ENCODE measurements at places on chromosomes 5 and 9.

DNA sequence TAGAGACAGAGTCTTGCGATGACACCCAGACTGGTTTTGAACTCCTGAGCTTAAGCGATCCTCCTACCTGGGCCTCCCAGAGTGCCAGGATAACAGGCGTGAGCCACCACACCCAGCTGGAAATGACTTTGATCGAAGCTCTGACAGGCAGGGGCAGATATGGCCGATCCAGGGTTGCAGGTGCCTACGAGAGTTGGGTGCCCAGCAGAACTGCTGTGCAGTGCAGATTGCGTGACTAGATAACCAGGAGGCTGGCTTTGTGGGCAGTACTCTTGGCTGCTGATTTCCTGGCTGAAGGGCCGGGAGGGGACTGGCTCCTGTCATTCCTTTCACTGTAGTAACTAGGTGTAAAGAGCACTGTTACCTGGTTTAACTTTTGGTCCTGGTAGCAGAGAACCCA is 11.8 kb downstream of the TBC1D13 start:
- DNase-seq = no peak

GRCh38 chr5:88474574-88474973 is 205.9 kb upstream of the TMEM161B start:
- no peak for DNase-seq

- peak; percentile 41 for DNase-seq
Measured at GRCh38 chr5:164013077-164013670, 507.8 kb downstream of the MAT2B start.

DNA sequence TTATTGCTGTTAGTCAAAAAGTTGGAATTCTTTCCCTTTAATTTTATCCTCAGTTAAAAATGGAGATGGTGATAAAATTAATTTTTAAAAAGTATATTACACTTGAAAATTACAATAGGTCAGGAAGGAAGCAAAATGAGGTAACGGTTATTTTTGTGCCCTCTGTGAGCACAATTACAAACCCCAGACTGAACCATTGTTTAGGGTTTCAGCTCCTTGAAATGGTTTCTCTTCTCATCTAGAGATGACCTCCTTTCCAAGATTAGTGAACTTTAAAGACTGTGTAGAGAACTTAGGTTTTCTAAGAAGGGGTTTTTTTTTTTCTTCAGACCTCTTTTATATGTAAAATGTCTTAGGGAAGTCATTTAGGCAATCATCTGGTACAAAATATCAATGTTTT is 126.2 kb upstream of the CHD1 start:
- DNase-seq = no peak

DNA sequence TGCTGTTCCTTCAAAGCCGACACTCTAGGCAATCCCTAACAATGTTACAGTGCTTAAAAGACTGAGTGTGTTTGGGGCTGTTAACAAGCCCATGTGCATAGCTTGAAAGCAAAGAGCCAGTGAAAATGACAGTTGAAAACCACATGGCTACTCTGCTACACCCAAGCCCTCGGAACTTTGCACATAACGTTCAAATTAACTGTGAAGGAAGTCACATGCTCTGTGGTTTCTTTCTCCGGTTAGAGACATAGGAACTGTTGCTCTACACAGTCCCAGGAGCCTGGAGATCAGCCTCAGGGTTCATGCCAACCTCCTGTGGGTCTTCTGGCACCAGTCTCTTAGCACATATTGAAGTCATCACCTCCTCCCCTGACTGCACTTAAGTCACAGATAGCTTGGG is 51.1 kb downstream of the C9orf152 start:
- peak; percentile 76 for DNase-seq

GRCh38 chr5:173198049-173198448 is 37.0 kb downstream of the NKX2-5 start:
- DNase-seq = no peak

Data from activated CD8-positive, alpha-beta memory T cell treated with anti-CD3 and anti-CD28 coated beads, Interleukin-2, amount 10 ng/mL, durations not matched to agents 7 days and 5 days (primary cell).